ENCODE measurements at places on chromosomes 4 and X.

DNA sequence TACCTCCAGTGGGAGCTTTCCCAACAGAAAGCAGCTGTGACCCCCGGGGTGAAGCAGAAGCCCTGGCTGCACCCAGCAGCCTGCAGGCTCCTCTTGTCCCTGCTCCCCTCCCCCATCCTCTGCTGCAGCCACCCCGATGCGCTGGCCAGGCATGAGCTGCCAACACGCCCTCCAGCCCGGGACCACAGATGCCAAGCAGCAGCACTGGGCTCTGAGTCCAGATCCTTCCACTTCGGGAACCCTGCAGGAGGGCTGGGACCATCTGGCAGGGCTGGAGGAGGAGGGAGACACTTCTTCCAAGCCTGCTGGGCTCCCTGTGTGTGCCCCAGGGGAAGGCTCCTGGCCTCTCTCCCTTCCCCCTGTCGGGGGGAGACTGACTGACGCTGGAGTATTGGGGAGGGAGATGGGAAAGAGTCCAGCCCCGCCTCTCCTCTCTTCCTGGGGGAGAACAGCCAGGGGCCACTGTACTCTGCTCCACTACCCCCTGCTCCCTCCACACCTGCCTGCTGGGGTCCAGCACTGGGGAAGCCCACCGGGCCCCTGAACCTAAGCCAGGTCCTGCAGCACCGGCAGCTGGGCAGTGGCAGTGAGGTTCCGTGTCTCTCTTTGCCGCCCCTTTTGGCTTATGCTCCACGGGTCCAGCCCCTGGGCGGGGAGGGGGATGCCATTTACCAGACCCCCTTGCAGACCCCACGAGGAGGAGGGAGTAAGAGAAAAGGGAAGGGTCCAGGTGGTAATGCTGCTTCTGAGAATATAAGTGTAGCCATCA, 55.7 kb downstream of the PPP2R2C start:
- DNase-seq, result no peak

GRCh38 chr4:107592519-107592918, 127.5 kb downstream of the PAPSS1 start:
- DNase-seq, result no peak

GRCh38 chrX:103628386-103629317, at the start of gene TCEAL1:
TCEAL1 (plus strand) TSS chrX:103628975; CDS start chrX:103629917, 942 bp downstream.
- DNase-seq, result no peak

DNA sequence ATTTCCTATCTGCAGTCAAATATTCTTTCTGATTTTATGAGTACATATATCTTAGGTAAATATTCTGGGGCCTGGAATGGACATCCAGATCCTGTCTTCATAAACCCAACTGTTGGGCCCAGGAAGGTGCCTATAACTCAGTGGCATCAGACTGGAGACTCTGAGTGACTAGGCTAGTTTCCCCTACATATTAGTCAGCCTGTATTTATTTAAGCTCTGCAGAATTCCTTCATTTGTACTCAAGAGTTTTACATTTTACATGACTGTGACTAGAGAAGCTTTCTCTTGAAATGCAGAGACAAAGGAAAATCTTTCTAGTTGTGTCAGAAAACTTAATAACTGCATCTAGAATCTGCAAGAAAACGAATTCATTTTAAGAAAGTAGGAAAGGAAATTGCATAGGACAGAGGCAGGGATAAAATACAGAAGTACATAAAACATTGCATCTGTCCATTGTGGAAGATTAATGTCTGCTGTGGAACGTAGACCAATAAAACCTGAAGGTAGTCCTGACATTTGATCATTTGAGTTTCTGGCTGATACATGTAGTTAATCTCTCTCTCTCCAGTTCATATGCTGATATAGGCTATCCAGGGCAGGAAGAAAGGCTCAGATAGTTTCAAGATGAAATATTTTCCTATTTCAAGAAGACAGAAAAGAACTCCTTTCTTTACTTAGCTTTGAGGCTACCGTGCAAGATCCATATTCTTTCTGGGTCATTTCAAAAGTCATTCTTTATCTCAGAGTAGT, 78.2 kb downstream of the OPHN1 start:
- no peak for DNase-seq

DNA sequence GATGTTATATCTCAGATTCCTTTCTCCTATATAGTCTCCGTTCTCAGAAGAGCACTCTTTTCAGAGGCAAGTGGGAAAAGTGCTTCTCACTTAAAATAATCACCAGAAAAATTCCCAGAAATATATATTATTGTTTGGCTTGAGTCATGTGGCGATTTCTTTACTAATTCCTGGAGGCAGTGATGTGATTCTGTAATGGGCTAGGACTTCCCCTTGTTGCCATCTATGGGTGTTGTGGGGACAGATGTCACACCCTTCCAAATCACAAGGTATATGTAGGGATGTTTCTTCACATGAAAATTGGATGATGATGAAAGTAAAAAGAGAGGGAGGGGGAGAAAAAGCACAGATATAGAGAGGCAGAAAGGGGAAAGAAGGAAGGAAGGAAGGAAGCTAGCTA, 553.4 kb downstream of the PPP4R3C start:
- DNase-seq, result no peak

GRCh38 chr4:19675172-19675811, 576.4 kb upstream of the SLIT2 start:
- no peak for DNase-seq

- no peak for DNase-seq
These were observed 399.8 kb upstream of the MAD2L1 start for GRCh38 chr4:120466429-120466828.

DNA sequence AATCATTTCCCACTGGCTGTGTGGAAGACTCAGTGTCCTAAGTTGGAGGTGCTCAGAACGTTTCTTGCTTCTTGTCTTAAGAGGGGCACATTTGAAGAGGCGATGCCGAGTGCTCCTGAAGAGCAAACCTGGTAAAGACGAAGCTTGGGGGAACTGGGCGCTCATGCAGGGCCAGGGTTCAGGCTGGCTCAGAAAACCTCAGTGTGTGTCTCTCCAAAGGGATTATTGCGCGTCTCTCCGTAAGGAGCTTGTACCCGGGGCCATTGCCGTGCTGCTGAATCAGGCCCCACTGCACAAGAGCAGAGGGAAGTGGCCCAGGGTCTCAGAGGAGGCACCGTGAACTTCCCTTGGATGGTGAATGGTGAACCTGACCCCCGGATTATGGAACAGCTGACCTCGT, 44.4 kb downstream of the PSAPL1 start:
- DNase-seq, result no peak

GRCh38 chr4:38902695-38903094, 35.1 kb downstream of the FAM114A1 start:
- DNase-seq, result no peak

- no peak for DNase-seq
These were observed 36.7 kb upstream of the GABRQ start for GRCh38 chrX:152600853-152601633.

DNA sequence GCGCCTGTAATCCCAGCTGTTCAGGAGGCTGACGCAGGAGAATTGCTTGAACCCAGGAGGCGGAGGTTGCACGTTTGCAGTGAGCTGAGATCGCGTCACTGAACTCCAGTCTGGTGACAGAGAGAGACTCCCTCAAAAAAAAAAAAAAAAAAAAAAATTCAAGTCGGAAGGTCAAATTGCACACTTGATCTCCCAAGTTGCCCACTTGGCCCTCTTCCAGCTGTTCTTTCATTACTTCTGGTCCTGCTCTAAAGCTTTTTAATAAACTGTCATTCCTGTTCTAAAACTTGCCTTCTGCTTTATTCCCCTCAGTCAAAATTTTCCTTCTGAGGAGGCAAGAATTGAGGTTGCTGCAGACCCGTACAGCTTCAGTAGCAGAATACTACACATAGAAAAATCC, 2358.0 kb downstream of the ARAP2 start:
- no peak for DNase-seq

DNA sequence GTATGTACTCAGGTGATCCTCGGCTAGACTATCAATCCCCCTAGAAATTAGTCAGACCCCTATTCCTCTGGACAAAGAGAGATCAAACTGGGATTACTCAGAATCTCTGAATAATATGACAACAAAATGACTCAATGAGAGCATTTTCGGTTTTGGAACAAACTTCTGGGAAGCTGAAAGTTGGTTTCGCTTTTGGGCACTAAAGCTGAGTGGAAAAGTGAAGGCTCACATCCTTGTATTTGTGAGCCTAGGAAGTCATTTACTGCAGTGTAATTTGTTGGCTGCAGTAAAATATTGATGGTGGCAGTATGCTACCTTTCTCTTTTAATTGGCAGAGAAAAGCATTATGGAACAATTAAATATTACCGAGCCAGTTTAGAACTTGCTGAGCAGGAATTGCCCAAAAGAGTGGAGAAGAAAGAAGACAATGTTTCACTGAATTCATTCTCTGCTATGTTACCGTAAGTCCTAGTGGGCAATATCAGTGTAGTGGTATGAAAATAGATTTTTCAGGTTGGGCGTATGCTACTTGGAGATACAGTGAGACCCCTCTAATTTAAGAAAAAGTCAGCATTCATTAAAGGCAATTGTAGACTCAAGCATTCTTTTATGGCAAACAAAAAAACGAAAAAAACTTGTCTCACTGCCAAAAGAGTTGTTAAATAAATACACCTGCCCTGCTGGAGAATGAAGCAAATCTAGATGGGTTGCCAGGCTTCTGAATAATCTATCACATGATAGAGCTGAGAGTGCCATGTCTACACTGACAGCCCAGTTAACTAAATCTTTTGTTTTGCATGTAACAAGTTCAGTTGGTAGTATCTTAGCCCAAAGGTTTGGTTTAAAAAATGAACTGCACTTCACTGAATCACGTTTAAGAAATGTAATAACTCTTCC, 69.6 kb downstream of the AGTR2 start:
- DNase-seq, result no peak

DNA sequence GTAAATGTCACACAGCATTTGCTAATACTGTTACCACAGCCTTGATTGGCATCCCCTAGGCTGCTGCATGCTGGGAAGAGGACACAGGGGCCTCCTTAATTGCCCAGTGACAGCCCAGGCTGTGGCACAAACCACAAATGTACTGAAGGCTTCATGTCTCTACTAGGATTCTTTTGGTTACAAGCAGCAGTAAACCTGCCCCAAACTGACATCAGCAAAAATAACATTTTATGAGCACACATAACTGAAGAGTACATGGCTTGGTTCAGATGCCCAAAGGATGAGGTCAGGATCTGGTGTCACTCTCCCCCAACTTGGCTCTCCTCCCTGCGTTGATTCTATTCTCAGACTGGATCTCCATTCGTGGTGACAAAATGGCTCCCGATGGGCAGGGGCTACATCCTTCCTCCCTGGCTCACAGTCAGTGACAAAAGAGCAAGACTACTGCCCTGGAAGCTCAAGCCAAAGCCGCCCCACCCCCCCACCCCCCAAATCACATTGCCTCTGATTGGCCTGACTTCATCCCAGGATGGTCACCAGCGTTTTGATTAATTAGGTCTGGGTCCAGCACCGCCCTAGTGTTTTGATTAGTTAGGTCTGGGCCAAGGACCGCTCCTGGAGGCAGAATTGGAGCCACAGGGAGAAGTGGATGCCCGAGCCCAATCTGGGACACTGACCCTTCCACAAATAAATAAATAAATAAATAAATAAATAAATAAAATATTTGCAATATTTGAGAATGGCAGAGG, 180.5 kb upstream of the RBPJ start:
- no peak for DNase-seq

GRCh38 chr4:84958434-84958833, 8.1 kb downstream of the WDFY3 start:
- no peak for DNase-seq

- DNase-seq, result no peak
These were observed 32.1 kb upstream of the VEGFD start for GRCh38 chrX:15416133-15416993.

GRCh38 chrX:16577483-16578029, 72.4 kb upstream of the S100G start:
- DNase-seq, result no peak

- DNase-seq, result no peak
These were observed 377.0 kb downstream of the PDGFC start for GRCh38 chr4:156594624-156595023.

- DNase-seq, result peak; percentile 13
These were observed 152.0 kb upstream of the SLC4A4 start for GRCh38 chr4:71186566-71187403.

DNA sequence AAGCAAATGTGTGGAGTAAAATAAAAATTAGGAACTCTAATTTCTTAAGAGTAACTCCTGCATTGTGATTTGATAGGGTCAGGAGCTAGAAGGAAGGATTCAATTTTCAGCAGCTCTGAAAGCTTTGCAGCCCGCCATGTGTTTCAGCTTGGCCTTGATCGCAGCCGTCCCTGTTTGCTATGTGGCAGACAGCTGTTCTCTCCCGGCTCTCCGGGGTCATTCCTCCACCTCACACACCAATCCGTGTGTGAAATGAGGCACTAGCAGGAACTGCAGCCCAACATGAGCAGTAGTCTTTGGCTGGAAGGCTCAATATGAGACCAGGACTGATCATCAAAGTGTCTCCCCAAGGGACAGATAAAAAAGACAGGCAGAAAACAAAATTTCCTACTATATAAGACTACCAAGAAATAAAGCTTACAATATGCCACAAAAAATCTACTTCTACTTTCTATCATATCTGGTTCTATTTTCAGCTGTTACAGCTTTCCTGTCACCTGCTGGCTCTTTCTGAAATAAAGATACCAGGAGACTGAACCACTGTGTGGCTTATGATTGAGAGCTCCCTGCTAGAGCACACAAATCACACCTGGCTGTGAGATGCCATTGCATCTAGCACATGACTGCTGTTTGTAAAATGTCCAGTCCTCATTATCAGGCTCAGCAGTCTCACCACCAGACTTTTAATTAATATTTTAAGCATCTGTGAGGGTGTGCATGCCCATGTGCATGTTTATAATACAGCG, 44.1 kb upstream of the SEC24B start:
- no peak for DNase-seq

GRCh38 chrX:16445166-16445752, 204.7 kb upstream of the S100G start:
- peak; percentile 10 for DNase-seq

DNA sequence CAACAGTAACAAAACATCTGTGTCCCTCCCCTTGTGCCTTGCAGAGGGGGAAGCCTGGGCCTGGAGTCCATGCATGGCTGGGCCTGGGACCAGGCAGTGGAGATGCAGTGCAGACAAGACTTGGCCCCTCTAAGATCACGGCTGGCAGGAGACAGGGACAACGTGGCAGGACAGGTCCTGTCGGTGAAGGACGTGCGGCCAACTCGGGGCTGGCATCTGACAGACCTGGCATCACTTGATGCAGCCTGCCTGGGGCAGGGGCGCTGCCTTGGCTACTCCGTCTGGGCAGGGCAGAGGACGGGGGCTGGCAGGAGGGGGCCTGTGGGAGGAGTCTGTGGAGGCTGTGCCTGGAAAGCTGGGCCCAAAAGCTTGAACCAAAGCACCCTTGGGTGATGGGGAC, 112.1 kb downstream of the CPZ start:
- no peak for DNase-seq

DNA sequence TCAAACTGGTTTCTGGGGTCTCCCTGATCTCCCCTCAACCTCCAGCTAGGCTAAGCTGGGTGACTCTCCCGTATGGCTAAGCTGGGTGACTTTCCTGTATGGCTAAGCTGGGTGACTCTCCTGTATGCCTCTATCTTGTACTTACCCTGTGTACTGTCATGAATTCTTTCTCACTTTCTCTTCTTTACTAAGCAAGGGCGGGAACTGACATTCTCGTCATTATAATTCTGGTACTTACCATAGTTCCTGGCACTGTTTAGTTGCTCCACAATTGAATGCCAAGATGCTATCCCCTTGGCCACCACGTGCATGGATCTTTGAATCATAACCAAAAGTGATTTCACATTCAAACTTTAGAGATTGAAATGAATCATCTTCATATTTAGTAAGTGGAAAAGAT, 8.8 kb downstream of the INTU start:
- no peak for DNase-seq

- DNase-seq, result no peak
These were observed 122.7 kb upstream of the C1GALT1C1 start for GRCh38 chrX:120752431-120753082.

- no peak for DNase-seq
These were observed 122.4 kb downstream of the RAP1GDS1 start for GRCh38 chr4:98383431-98384106.

Data from stimulated activated CD4-positive, alpha-beta T cell treated with anti-CD3 and anti-CD28 coated beads, Interleukin-1b, Interleukin-23, amount 100 ng/mL, for 4 hours (primary cell).